ENCODE measurements at places on chromosomes 6 and 20. TPM values are rescaled to one million over a fixed set of nuclear protein-coding genes. Genes with fewer than 3 reads are reported as not detected.

GRCh38 chr6:50819904-50820868, 1.5 kb downstream of the TFAP2B start:
- DNase-seq = no peak

DNA sequence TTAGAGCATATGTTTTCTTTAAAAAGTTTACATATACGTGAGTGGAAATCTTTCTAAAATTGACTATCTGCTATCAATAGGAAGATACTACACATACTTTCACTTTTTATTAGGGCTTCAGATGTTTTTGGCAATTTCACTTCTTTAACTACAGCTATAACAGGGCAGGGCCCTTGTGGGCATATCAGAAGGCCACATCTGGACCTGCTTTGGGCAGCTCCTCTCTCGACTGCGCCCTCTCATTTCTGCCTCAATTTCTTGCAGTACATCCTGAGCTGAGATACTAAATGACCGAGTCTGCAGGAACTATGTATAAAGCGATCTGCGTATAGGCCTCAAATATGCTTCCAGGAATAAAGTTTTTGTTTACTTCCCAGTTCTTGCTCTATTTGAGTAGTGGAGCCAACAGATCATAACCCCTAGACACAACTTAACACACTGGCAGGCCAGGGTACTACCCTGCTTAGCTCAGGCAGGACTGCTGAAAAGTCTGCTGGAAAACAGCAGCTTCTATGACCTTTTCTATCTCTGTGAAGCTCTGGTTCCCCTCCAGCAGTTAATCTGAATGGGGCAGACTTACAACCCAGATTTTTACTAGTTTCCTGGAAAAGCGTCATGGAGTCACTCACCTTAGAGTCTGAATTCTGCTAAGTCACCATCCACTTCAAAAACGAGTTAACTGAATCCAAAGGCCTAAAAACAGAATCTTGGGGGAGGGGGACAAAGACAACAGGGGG, 12.7 kb downstream of the GCLC start:
- no peak for DNase-seq

DNA sequence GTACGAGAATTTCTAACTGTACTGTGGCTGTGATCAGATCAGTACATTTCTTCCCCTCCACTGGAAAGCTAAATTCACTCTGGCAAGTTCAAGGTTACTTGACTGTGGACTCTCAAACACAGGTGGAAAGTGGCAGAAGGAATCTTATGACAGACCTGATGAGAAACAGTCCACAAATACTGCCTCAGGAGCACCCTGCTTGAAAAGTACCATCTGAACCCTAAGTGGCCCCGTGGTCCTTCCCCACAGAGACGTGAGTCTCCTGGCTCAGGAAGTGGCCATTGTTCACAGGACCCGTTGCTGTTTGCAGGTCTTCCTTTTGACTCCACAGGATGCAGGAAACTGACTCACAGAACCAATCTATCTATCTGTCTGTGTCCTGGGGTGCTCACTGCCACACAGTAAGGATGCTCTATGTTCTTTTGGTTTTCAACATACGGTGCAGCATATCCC, 47.5 kb upstream of the NHSL1 start:
- DNase-seq = peak; percentile 19

- DNase-seq = no peak
Measured at GRCh38 chr20:11755071-11755841, 162.4 kb upstream of the BTBD3 start.

DNA sequence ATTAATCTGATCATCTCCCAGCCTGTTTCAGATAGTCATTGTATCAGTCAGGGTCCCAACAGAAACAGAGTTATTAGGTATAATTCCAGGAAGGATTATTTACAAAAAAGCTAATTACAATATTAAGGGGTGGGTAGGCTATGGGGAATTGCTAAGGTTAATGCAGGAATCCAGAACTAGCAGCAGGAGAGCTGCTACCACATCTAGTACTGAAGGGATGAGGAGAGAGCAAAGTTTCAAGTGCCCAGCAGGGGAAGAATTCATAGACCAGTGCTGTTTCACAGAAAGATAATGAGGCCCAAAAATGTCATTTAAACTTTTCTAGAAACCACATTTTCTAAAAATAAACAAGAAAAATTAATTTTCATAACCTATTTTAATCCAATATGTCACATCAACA, 284.2 kb downstream of the HACE1 start:
- DNase-seq = no peak

DNA sequence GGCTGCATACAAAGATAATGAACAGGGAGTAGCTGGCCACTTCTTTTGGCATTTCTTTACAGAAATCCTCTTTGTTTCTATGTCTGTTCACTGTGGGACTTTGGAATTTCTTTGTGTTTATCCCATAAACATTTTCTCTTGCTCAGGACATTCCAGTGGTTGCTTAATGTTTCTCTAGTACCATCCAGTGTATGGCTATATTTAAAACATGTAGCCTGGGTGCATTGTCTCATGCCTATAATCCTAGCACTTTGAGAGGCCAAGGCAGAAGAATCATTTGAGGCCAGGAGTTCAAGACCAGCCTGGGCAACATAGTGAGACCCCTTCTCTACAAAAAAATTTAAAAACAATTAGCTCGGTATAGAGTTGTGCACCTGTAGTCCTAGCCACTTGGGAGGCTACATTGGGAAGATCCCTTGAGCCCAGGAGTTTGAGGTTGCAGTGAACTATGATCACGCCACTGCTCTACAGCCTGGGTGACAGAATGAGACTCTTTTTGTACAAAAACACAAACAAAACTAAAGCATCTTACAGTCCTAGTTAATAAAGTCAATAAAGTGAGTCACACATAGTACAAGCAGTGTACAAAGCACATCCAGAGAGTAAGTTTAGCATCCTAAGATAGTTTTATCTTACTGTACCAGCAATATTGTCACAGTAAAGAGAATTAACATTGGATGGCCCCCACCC, 63.3 kb downstream of the ZFAND3 start:
- DNase-seq = no peak

The APOM gene
- 2.6 TPM for polyA plus RNA-seq

- no peak for DNase-seq
Measured at GRCh38 chr6:170047823-170048222, 243.1 kb downstream of the DLL1 start.

GRCh38 chr6:133502441-133503335, 261.5 kb downstream of the EYA4 start:
- DNase-seq = no peak

DNA sequence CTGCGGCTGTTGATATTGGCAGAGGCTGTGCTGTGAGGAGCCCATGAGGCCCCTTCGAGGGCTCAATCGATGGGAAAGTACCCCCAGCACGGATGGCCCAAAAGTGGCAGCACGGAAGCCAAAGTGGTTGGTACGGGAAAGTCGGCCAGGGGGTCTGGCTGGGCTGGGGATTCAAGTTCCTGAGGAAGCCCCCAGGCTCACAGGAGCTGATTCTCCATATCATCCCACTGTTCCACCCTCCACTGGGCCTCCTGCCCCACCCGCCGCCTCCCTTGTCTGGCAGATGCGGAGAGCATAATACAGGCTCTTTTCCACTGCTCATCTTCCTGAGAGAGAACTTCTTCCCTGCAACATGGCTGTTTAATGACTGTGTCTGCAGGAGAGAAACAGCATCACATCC, 217.8 kb upstream of the CST7 start:
- no peak for DNase-seq

- DNase-seq = no peak
Measured at GRCh38 chr6:1598886-1599285, 10.8 kb upstream of the FOXC1 start.

The SEMG1 gene
- polyA plus RNA-seq = not detected

The OOEP gene
- polyA plus RNA-seq = not detected

DNA sequence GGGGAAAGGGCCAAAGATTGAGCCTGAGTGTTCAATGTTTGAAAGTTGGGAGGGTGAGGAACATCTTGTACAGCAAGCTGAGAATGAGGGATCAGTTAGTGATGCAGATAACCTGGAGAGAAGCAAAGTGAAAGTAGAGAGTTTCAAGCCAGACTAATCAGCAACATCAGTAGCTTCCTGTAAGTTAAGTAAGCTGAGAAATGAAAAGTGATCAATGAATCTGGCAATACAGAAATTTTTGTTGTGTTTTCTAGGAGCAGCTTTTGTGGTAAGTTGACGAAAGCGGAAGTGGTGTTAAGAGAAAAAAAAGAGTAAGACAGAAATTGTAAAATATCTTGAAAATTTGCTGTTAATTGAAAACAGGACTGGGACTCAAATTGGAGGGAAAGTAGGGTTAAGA, 855.5 kb upstream of the MAP3K7 start:
- DNase-seq = no peak

DNA sequence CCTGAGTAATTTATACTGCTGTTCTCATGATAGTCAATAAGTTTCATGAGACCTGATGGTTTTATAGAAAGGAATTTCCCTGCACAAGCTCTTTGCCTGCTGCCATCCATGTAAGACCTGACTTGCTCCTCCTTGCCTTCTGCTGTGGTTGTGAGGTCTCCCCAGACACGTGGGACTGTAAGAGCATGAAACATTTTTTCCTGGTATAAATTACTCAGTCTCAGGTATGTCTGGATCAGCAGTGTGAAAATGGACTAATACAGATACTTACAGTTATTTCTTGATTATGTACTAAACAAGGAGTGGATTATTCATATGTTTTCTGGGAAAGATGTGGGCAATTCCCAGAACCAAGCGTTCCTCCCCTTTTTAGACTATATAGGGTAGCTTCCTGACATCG, 1.9 kb upstream of the TRIM38 start:
- DNase-seq = no peak

DNA sequence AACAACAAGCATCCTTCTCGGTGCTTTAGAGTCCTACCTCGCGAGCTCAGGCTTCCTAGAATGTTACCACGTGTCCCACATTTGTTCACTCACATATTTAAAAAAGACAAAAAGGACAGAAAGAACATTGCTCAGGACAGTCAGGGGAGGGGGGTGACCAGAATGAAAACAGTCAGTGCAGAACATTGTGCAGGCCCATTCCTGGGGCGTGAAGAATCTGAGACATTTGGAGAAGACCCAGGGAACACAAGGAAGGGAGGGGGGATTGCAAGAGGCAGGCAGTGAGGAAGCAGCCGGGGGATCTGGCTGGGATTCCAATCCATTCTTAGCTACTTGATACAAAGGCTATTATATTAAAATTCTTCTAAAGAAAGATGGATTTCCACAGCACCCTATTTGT, 270.4 kb upstream of the CITED2 start:
- no peak for DNase-seq

- DNase-seq = no peak
Measured at GRCh38 chr20:59564171-59564570, 40.2 kb upstream of the PHACTR3 start.

The ZC3H12D gene
- polyA plus RNA-seq = 0.03 TPM

DNA sequence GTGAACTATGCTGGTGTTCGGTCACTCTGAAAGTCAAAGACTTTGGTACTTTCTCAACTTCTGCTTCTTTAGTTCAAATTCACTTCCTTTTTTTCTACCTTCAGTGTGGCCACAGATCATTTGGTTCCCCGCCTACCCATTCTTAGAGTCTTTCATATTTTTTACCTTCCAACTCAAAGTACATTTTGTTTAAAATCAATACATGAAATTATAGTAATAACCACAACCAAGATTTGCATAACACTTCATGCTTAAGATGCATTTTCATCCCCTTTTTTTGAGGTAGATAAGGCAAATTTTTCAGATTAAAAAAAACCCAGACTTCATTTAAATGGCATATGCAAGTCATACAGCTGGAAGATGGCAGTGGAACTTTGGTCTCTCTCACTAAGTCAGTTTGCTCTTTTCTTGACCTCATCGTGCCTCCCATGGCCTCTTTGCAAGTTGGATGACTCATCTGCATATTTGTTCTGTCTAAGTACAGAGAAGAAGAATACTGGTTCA, 11.9 kb upstream of the CNR1 start:
- DNase-seq = no peak

DNA sequence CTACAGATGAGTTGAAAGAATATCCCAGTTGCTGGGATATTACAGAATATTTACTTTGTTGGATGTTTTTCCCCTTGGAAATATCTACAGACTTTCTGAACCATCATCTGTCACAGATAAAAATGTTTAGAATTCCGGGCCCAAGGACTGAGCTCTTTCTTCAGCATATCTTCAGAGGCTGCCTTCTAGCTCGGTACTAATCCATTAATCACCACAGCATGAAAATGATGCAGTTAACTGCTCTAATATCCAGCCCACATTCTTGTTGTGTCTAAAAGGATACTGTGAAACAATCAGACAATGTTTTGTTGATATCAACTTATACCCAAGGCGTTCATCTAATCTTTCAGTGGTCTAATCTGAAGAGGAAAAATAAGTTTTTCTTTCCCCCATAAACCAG, 247.4 kb downstream of the TBC1D32 start:
- no peak for DNase-seq

GRCh38 chr6:107740496-107741190, 83.5 kb downstream of the SCML4 start:
- DNase-seq = no peak

DNA sequence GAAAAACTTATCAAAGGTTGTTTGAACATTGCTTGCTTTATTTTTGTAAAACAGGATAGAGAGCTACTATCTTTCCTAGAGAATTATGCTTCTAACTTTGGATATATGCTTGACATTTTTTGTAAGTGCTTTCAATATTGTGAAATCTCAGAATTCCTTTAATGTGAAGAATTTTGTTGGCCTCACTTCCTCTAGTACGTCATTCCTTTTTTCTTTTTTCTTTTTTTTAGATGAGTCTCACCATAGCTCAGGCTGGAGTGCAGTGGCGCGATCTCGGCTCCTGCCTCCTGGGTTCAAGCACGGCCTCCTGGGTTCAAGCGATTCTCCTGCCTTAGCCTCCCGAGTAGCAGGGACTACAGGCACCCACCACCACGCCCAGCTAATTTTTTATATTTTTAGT, 668.1 kb downstream of the RFPL4B start:
- no peak for DNase-seq

The CDH26 gene
- polyA plus RNA-seq = 1.1 TPM

DNA sequence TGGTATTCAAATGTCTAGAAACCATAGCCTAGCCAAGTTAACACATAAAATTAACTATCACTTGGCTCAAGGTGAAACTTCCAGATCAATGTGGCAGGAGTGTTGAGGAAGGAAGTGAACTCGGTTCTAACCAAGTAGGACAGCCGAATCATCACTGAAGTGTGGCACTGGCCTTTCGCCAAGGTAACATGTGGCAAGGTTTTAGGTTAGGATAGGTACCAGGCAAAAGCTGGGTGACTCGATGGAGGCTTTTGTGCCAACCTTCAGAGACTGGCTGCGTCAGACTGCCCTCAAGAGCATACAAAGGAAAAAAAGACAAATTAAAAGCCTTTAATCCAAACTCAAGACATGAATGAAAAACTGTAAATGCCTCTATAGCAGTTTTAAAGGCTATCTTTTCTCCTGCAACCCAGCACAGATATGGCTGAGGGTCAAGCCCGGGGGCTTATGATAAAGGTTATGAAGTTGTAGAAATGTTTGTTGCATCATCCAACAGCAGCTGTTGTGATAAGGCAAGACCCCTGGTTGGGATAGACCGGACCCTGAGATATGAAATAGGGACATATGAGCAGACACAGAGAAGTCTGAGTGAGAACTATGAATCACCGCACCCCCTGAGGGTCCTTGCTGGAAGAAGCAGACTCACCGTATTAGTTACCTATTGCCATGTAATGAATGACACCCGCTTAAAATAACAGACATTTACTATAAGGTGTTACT, 11.9 kb downstream of the PSMB9 start:
- DNase-seq = no peak

- no peak for DNase-seq
Measured at GRCh38 chr6:70241031-70241430, 61.9 kb downstream of the COL9A1 start.

The CLDN20 gene
- polyA plus RNA-seq = not detected

GRCh38 chr20:64053841-64054661, 4.6 kb upstream of the SOX18 start:
- DNase-seq = no peak

- no peak for DNase-seq
Measured at GRCh38 chr20:58790454-58790853, 60.2 kb downstream of the GNAS-AS1 start.

The LY6G6F gene
- polyA plus RNA-seq = not detected

The CDH4 gene
- 1.1 TPM for polyA plus RNA-seq

Data from keratinocyte (primary cell).